Trophoblast cell (in vitro differentiated cells and primary cell): ENCODE measurements at places on chromosomes 5 and 9.

- peaks cover 6% of the 10 kb centered on the region for H3K4me1 ChIP-seq
- no peak for DNase-seq
- no peak overlapping the region for H3K27ac ChIP-seq
Measured at GRCh38 chr9:130193103-130193502, 20.9 kb downstream of the NCS1 start.

DNA sequence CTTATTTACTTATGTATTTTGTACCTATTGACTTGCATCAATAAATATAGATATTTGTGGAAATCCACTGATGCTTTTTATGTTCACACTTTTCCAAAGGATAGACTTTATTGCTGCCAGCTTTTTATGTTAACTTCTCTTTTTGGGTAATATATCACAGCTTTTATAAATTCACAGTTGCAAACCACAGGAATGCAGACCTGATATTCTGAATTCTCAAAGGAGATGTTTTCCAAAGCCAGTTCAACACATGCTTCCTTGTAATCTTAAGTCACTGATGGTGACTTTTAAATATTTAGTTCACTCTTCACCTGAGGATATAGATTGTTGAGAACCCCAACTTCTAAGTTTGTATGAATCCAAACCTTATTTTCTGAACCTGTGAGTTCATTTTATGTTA is 223.4 kb upstream of the PRR16 start:
- no peaks in the 10 kb centered on the region for H3K27me3 ChIP-seq
- H3K4me1 ChIP-seq = no peaks in the 10 kb centered on the region
- no peak for DNase-seq
- H3K27ac ChIP-seq = no peak overlapping the region
- H3K36me3 ChIP-seq = no peaks in the 10 kb centered on the region

DNA sequence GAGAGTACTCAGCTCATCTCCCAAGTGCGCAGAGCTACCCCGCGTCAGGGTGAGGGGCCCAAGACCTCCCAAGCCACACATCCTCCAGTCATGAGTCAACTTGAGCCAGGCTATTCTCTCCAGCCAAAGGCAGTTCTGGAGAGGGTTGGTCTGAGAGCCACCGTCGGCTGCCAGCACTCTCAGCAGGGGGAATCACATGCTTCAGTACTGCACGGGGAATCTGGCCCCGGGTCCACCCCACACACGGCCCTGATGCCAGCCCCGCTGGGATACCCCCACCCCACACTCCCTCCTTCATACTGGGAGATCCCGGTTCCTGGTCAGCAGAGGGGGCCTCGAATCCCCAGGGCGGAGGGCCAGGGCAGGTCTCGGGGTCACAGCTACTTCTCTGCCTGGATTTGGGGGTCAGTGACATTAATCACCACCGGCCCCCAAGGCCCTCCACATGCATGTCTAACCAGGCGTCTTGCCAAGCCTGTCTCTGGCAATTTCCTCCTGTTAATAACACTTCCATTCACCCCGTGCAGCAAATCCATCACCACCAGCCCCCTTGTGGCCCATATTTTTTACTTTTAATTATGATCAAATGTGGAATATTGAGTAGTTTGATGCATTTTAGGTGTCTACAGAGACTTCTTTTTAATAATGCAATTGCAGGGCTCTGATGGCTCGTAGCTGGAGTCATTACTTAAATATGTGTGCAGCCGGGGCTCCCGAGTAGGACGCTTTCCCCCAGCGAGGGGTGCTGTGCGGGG is 102.9 kb upstream of the PPP1R26 start:
- H3K27ac ChIP-seq = no peak overlapping the region
- no peaks in the 10 kb centered on the region for H3K4me1 ChIP-seq
- DNase-seq = no peak
- H3K4me3 ChIP-seq = no peak overlapping the region
- no peaks in the 10 kb centered on the region for H3K27me3 ChIP-seq
- H3K36me3 ChIP-seq = no peaks in the 10 kb centered on the region

GRCh38 chr5:10594591-10595210 is 30.8 kb downstream of the ANKRD33B start:
- peak; percentile 32 for DNase-seq
- no peak overlapping the region for H3K27ac ChIP-seq
- H3K27me3 ChIP-seq = no peaks in the 10 kb centered on the region
- no peak overlapping the region for H3K4me3 ChIP-seq
- peaks cover 21% of the 10 kb centered on the region for H3K4me1 ChIP-seq

- H3K4me1 ChIP-seq = no peaks in the 10 kb centered on the region
- H3K4me3 ChIP-seq = no peak overlapping the region
- H3K27me3 ChIP-seq = no peaks in the 10 kb centered on the region
- no peak for DNase-seq
- no peak overlapping the region for H3K27ac ChIP-seq
Measured at GRCh38 chr5:83562791-83563557, 91.4 kb downstream of the VCAN start.

DNA sequence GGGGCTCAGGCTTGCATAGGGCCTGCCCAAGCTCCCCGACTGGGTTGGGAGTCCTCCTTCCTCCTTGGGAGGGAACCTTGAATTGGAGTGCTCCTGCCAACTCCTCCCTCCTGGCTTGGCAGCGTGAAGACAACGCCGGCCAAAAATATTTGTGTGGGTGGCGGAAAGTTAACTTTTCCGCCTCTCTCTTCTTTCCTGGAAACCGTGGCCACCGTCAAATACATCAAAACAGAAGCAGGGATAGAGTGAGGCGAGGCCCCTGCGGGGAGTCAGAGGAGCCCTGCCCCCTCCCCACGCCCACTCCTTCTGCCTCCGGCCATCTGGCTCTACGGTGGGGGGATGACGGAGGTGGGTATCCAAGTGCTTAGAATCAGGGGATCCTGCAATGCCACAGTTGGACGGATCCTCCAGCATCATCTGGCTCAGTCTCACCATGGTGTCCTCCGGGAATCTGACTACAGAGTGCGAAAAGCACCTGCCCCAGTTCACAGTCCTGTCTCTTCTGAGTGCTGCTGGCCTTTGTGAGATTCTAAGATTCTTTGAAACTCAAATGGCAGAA is 25.2 kb upstream of the SYNPO start:
- DNase-seq = no peak
- H3K4me3 ChIP-seq = no peak overlapping the region
- no peaks in the 10 kb centered on the region for H3K4me1 ChIP-seq
- no peak overlapping the region for H3K27ac ChIP-seq
- H3K27me3 ChIP-seq = no peaks in the 10 kb centered on the region
- no peaks in the 10 kb centered on the region for H3K36me3 ChIP-seq

GRCh38 chr5:166102947-166103346 is 2188.5 kb upstream of the WWC1 start:
- H3K27me3 ChIP-seq = no peaks in the 10 kb centered on the region
- no peaks in the 10 kb centered on the region for H3K4me1 ChIP-seq
- no peak overlapping the region for H3K27ac ChIP-seq
- H3K4me3 ChIP-seq = no peak overlapping the region
- DNase-seq = no peak

GRCh38 chr5:80238778-80239679 is 16.8 kb downstream of the SERINC5 start:
- no peak overlapping the region for H3K27ac ChIP-seq
- H3K36me3 ChIP-seq = peaks cover 15% of the 10 kb centered on the region
- H3K4me3 ChIP-seq = no peak overlapping the region
- no peak for DNase-seq

GRCh38 chr5:78275998-78276543 is 18.4 kb downstream of the AP3B1 start:
- no peaks in the 10 kb centered on the region for H3K4me1 ChIP-seq
- H3K4me3 ChIP-seq = no peak overlapping the region
